Glomerular endothelial cell (primary cell): ENCODE measurements at places on chromosomes 13 and 19.
A peak's percentile ranks its signal among the peaks of the same experiment; 100 is the strongest.

DNA sequence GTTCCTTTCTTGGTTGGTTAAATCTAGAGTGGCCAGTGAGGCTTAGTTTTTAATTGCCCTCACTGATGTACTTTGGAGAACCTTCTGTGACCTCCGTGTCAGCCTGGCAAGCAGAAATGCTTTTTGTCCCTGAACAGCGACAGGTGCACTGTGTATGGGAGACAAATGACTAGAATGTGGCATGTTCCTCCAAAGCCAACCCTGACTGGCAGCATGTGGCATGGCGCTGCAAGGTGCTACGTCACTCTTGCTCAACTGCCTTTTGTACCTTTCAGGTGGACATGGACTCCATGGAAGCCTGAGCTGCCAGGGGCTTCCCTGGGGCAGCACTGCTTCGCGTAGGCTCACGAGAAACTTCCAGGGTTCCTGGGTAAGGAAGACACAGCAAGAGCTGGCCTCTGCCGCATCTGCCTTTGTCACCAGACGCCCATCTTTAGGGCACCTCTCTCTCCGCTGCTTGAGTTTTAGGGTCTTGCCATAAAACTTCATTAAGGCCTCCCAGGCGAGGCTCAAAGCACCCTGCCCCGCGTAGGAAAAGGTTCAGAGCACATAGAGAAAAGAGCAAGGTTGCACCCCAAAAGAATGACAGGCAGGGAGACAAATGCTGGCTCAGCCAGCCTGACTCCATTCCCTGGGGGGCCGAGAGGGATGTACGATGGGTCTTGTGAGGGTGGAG is 167.1 kb upstream of the SOX1 start:
- DNase-seq: no peak

DNA sequence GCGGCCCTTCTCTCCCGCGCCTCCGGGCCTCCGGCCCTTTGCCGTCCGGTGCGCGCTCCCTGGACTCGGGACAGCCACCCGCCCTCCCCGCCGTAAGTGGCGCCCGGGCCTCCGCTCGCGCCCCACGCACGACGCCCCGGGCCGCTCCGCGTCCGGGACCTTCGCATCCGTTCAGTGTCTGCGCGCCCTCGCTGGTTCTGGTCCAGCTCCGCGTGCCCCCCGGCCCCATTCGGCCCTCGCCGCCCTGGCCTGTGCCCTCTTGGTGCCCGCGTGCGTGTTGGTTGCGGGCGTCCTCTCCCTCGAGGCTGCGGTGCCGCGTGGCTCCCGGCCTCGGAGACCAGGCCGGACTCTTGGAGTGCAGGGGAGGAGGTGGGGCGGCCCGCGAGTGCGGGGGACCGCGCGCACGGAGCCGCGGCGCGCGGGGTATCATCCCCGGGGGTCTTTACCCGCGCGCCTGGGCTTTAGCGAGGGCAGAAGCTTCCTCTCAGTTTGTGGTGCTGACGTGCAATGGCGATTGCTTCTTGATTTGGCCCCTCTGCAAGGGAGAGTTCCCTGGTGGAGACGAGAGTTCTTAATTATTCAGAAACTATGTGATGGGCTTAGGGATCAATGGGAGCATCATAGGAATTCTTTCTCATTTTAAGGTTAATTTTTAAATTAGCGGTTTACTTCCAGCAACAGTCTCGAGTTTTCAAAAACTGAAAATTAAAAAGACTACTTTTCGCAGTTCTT is 757 bp downstream of the WASF3 start:
- no peak for DNase-seq

- DNase-seq: no peak
Measured at GRCh38 chr13:46278474-46278873, 66.7 kb downstream of the LRRC63 start.

GRCh38 chr13:27770809-27771208 is 21.5 kb upstream of the GSX1 start:
- no peak for DNase-seq

DNA sequence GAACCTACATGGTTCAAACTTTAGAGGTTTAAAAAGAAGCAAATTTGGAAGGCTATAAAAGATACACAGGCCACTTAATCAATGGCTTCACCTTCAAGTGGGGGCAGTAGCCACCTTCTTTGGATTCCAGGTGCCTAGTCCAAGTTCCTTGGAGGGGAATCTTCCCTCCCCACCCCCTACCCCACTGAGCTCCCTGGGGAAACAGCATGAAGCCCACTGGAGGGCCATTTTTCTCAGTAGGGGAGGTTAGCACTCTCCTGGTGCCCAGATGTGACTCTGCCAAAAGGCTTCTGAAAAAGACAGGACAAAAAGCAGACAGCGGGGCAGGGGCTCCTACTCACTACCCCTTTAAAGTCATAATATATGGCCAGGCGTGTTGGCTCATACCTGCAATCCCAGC is 93.9 kb downstream of the KCTD15 start:
- no peak for DNase-seq

DNA sequence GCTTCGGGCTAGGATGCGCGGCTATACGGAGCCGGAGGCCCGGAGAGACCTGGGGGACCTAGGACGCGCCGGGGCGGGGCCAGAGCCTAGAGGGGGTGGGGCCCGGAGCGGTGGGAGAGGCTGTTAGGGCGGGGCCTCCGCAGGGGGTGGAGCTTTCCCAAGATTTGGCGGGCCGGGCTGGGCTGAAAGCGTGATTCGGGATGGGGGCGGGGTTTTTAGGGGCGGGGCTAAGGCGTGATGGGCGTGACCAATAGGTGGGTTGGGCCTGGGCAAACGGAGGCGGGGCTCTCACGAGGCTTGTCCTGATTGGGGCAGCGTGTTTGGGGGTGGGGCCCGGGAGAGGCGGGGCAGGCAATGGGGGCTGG is 439 bp downstream of the RAB11B start:
- peak; percentile 58 for DNase-seq

DNA sequence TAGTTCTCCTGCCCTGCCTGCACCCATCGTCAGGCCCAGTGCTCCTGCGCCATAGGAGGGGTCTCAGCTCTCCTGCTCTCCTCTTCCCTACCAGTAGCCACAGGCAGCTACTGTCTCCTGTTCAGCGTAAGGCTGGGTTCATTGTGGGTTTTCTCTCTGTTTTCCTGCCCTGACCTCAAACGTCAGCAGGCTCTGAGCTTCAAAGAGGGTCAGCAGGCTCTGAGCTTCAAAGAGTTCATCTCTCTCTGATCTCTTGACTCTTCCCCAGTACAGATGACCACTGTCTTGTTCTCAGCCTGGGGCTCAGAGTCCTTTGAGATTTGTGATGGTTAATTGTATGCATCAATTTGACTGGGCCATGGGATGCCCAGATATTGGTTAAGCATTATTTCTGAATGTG is 4.6 kb upstream of the CPB2 start:
- no peak for DNase-seq

DNA sequence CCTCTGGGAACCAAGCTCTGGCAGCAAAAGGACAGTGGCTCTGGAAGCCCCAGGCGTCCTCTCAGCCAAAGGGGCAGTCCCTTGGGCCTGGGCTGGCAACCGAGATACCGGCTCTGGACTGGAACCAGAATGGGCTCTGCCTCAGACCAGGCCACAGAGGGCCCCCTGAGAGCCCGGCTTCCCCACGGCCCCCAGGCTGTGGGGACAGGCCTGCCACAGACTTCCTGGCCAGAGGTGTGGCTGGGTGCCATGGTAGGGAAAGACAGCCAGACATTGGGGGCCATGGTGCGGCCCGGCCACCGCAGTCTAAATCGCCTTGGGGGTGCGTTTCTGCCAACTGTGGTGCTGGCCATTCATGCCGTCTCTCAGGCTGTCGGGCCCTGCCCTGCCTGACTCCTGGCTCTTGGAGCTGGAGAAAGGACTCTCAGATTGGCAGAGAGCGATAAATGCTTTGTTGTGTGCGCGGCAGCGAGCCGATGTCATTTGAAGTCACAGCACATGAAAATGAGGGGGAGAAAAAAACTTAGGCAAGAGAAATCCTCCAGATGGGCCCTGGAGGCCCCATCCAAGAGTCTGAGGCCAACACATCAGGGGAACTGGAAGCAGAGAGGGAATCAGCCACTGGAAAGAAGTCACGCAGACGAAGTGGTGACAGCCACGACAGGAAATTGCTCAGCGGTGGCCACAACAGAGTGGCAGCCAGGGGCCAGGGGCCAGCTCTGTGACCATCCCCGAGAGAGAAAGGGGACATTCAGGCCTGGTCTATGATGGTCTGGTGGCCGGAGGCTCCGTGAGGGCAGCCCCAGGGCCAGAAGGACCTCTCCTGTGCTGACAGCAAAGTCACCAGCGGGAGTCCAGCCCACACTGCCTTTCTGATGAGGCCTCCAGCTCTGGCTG is 26.5 kb downstream of the SH3GL1 start:
- no peak for DNase-seq

DNA sequence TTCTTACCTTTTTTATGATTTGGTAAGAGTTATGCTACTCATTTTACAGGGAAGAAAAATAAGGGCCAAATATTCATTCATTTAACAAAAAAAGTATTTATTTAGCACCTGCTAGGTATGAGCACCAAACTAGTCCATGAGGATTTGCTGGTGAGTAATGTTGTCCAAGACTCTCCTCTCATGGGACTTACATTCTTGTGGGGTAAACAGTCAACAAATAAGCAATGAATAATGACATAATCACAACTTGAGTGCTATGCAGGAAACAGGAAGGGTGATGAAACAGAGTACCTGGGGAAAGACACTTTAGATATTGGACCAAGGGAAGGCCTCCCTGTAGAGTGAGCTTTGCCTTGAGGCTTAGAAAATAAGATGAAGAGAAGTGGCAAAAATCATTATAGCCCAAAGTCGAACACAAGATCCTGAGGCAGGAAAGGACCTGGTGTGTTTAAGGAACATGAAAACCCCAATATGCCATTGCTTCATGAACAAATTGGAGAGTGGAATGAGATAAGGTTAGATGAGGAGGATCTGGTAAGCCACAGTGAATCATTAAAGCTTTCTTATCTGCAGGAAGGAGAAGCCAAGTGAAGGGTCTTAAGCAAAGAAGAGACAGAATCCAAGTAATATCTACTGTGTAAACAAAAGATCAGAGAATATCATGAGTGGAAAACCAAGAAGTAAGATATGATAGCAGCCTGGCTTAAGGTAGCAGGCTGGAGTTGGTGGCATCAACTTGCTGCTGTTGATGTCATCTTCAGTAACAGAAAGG is 294.5 kb upstream of the NBEA start:
- no peak for DNase-seq
